ENCODE measurements at places on chromosomes 4 and X. TPM values are rescaled to one million over a fixed set of nuclear protein-coding genes. Genes with fewer than 3 reads are reported as not detected.

The CCKAR gene
- total RNA-seq, result not detected

GRCh38 chrX:110226931-110227330 is 91.0 kb downstream of the AMMECR1 start:
- DNase-seq, result no peak

DNA sequence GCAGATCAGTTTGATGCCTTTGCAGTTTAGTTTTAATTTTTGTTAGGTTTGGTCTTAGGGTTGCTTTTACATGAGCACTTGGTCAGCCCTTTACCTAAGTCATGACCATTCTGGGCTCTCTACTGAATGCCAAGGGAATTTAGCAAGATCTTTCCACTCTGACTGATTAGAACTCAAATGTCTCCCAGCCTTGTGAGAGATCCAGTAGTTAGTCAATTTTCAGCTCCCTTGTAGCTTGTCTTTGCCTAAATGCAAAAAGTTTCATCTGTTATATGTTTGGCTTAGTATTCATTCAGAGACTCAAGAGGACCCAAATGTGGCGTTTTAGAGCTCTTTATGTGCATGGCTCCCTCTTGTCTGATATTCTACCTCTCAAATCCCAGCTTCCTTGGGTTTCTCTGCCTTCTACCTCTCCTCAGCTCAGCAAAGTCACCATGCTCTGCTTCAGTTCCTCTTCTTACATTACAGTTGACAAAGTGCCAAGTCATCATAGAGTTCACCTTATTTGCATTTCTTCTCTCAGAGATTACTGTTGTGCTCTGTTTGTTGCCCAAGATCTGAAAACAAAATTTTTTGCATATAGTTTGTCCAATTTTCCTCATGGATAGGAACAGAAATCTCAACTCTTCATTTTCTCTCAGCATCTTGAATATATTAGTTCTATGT is 17.5 kb upstream of the JAKMIP1 start:
- DNase-seq, result no peak

The ARR3 gene
- total RNA-seq, result not detected

DNA sequence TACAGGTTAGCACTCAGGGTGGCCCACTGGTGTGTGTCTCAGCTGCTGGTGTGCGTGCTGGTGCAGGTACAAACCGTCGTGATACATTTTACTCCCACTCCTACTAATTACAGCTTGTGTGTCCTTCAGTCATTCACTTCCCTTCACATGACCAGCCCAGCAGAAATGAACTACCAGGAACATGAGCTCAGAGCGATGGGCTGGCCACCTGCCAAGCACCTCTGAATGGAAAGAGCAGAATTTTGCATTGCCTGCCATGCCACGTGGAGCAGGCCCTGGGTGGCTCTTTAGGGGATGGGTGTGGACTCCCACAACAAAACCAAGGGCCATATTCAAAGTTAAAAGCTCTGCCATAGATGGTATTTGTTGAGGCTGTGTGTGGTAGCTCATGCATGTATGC is 58.9 kb upstream of the PGM2 start:
- peak; percentile 70 for DNase-seq

The KLHL8 gene
- total RNA-seq, result 6.9 TPM
